Hematopoietic multipotent progenitor cell (in vitro differentiated cells): ENCODE measurements at places on chromosomes 16 and 17. TPM values are rescaled to one million over a fixed set of nuclear protein-coding genes. Genes with fewer than 3 reads are reported as not detected.

Gene ABCC11
- total RNA-seq = under 0.01 TPM

Gene ANTKMT
- total RNA-seq = 25.3 TPM

Gene FBXO39
- 0.81 TPM for total RNA-seq

Gene TBC1D3I
- total RNA-seq = 0.54 TPM

Gene CLN3
- total RNA-seq = 39.0 TPM

Gene TBX6
- 2.2 TPM for total RNA-seq

Gene ARL5C
- total RNA-seq = 0.54 TPM

Gene INTS2
- 12.9 TPM for total RNA-seq

Gene ZP2
- not detected for total RNA-seq

Gene CRYM
- total RNA-seq = 7.8 TPM

Gene STH
- not detected for total RNA-seq

Gene SHISA6
- under 0.01 TPM for total RNA-seq

Gene TGFB1I1
- 9.4 TPM for total RNA-seq

Gene PRSS36
- 1.1 TPM for total RNA-seq

Gene SALL1
- not detected for total RNA-seq

Gene PRAC2
- not detected for total RNA-seq

Gene TLCD1
- total RNA-seq = 1.1 TPM

Gene SDR42E1
- 2.7 TPM for total RNA-seq

Gene DBNDD1
- total RNA-seq = 1.1 TPM

Gene BCAS3
- 50.6 TPM for total RNA-seq

Gene ZNRF1
- 89.4 TPM for total RNA-seq

Gene CCL16
- total RNA-seq = not detected
